ENCODE measurements at places on chromosomes 12 and 14.

- DNase-seq, result no peak
Measured at GRCh38 chr12:129305851-129306250, 452.6 kb downstream of the GLT1D1 start.

- peak; percentile 23 for DNase-seq
Measured at GRCh38 chr12:88142610-88142991, 494 bp downstream of the TMTC3 start.

DNA sequence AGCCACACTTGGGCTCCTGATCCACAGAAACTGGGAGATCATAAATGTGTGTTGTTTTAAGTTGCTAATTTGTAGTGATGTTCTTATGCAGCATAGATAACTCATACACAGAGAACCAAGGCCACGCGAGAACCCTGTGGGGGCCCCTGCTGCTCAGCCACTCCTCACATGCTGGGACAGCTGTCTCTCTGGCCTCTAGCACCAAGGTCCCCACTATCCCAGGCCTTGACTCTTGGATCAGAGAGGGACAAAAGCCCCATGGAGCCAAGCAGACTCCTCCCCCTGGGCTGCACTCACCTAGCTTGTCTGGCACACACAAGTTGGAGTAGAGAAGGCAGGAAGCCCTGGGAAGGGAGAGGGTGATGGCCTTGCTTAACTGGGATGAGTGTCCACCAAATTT, 11.3 kb downstream of the PLD4 start:
- no peak for DNase-seq

GRCh38 chr14:68548194-68549076, 244.4 kb downstream of the ZFP36L1 start:
- DNase-seq, result no peak

- no peak for DNase-seq
Measured at GRCh38 chr14:101865288-101865687, 99.1 kb upstream of the DYNC1H1 start.

- DNase-seq, result no peak
Measured at GRCh38 chr12:119825262-119825661, 51.9 kb downstream of the CIT start.

GRCh38 chr12:49642370-49642802, 19.0 kb downstream of the PRPF40B start:
- no peak for DNase-seq

Measured in NCI-H774 (cell line).